ENCODE measurements at places on chromosomes 3 and 15.

DNA sequence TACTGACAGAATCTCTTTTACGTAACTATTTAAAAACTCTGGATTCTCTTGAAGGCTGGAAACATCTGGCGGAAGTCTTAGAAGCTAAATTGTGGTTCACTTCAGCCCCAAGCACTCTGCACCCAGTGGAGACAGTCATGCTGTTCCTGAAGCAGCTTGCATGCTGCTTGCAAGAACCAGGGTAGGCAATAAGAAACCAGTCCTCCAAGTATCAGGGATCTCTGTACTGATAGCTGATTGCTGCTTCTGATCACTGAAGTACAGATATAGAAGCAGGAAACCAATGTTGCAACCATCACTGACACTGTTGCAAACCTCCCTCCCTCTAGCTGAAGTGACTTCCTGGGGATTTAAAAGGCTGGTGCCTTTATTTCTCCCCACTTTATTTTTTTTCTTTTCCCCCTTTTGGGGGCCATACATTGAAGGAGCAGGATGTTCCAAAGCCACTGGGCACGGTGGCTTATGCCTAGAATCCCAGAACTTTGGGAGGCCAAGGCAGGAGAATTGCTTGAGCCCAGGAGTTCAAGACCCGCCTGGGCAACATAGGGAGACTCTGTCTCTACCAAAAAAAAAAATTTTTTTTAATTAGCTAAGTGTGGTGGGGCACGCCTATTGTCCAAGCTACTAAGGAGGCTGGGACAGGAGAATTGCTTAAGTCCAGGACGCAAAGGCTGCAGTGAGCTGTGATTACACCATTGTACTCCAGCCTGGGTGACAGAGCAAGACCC lies 15.3 kb downstream of the SPCS1 start:
- DNase-seq = no peak

DNA sequence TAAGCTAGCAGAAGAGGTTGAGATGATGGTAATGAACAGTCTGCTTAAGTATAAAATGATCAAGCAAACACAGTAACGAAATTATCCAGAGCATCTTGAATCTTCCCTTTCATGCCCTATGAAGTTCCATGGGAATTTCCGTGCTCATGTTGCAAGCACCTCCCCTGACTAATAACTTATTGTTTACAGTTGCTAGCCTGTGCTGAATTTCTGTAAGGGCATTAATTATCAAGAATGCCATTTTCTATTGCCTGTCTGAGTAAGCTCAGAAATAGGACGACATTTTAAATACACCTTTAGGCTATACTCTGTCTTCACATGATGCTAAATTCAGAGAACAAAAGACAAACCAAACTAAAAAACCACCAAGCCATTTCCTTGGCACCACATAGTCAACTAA lies 257.5 kb upstream of the LRTM1 start:
- no peak for DNase-seq

DNA sequence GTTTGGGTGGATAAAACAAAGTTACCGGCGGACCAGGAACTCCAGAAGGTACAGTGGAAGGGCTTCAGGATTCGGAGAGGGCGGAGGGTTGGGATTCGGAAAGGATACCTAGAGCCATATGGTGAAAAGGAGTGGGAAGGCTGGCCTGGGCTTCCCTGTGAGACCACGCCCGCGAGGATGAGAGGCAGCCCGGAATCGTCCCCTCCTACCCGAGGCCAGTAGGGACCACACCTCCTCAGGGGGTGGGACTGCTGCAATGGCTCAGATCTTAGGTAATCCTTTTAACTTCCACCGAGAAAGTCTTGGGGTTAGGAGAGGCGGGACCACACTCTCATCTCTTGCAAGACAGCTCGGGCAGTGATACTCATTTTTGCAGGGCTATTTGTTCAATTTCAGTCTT lies 511.3 kb downstream of the OCA2 start:
- DNase-seq = no peak

DNA sequence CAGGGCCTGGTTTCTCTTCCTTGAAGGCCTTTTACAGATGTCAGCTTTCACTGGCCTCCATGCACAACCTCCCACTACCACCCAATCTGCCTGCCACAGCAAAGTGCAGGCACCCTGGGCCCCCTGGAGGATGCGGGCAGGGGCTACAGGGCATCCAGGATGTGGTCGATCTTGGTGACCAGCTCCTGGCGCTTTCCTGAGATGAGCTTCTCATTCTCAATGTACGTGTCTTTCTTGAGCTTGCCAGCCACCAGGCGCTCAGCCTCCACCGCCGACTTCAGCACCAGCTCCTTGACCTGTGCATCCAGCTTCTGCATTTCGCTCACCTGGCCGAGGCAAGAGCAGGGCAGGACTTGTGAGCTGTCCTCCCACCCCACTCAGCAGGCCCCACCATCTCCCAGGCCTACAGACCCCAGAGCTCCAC lies 30.3 kb downstream of the RPN1 start:
- DNase-seq = no peak

DNA sequence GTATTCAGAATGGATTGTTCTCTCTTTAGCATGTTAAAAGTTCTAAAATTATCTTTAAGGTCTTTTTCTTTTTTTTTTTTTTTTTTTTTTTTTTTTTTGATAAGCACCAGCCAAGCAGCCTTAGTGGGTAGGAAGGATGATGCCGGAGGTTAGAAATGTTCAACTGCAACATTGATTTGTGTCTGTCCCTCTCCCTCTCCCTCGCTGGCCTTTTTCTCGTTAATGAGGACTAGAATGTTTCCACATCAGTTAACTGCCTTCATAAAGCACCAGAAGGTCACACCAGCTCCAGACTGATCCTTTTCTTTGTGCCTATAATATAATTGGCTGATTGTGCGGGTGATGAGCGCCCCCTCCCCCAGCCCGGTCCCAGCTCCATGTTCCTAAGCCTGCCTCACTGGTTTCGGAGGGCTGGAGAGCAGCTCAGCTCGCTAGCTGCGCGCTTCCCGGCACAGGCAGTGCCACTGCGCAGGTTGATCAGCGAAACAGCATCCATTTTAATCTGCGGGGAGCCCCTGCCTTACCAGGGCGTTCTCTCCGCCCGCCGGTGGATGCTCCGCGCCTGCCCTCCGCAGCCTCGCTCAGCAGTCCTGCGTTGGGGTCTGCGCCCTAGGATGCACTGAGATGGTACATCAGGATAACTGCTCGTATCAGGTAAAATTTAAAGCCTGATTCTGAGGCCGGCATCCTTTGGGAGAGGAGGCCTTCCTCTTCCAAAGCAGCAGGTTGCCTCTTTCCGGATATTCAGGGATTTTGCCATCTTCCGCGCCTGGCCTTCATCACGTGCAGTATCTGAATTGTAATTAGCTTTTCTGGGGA lies 148.9 kb upstream of the IL12A start:
- DNase-seq = no peak

DNA sequence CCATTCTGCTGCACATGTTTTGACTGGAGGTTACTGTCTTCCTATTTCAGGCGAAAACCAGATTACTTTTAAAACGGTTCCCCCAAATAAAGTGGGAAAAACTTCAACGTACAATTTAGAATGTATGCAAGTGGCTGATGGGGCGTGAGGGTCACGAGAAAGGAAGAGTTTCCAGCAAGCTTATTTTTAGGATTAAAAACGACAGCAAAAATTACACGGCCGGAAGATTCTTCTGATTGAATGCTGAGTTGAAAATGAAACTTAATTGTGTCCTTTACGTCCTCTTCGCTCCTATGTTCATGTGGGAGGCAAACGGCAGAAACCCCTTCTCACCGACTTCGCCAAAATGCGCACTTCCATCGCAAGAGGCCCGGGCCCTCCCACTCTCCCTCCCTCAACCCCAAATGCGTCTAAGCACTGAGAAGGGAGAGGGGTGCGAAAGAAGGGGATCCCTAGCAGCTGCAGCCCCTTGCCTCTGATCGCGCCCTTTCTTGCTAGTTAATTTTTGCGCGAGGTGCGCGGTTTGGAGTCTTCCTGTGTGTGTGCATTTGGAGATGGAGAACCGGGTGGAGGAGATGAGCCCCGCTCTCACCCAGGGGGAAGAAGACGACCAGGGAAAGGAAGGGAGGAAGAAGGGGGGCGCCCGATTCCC lies 656 bp downstream of the CD47 start:
- peak; percentile 53 for DNase-seq

- no peak for DNase-seq
Observed at GRCh38 chr3:20080956-20081554, 40.8 kb downstream of the KAT2B start.

DNA sequence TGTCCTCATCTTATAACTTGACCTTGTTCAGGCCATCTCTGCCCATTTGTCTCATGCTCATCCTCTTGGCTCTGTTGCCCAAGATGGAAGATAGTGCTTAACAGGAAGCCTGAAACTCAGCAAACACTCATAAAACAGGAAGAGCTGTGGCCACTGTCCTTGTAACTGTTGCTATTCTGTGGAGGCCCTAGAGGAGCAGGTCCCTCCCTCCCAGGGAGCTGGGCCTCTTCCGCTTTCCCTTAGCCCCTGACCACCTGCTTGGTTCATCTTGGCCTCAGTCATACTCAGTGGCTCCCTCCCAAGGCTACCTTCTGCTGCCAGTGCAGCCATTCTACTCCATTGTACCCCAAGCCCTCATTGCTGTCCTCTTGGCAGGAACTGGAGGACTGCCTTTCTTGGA lies 3.5 kb downstream of the MAPKAPK3 start:
- DNase-seq = no peak

DNA sequence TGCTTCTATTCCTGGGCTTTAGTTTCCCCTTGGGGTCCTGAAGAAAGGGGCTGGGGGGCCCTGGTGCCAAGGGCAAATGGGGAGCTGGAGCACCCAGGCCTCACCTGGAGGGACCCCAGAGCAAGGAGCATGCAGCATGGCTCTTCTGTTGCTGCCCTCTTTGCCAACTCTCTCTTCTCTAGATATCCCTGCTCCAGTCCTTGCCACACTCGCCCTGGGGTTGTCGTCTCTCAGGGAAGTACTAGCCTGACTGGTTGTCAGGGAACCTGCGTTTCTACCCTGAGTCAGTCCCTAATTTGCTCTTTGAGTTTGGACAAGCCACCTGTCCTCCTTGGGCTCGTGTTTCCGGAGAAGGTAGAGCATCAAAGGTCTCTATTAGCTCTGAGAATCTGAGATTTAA lies 63.7 kb upstream of the UBE2Q2 start:
- no peak for DNase-seq

DNA sequence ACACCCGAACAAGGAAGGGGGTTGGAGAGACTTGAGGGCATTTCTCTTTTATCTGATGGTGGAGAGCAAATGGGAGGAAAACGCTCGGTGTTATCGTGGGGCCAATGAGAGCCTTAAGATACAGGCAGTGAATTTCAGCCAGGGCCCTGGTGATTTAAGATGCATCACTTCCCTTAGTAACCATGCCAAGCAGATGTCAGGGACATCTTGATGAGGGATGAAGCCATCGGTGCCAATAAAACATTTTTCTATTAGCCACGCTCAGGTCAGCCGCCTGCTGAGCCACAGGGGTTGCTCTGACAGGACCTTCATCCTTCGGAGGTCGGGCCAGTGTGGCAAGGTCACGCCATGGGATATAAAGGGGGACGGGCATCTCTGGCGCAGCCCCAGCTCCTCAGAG lies 10.6 kb downstream of the IQSEC1 start:
- no peak for DNase-seq

Data from stimulated activated CD8-positive, alpha-beta memory T cell treated with anti-CD3 and anti-CD28 coated beads, Interleukin-15, amount 100 ng/mL, for 48 hours (primary cell).